ENCODE measurements at places on chromosomes 3 and 15.

DNA sequence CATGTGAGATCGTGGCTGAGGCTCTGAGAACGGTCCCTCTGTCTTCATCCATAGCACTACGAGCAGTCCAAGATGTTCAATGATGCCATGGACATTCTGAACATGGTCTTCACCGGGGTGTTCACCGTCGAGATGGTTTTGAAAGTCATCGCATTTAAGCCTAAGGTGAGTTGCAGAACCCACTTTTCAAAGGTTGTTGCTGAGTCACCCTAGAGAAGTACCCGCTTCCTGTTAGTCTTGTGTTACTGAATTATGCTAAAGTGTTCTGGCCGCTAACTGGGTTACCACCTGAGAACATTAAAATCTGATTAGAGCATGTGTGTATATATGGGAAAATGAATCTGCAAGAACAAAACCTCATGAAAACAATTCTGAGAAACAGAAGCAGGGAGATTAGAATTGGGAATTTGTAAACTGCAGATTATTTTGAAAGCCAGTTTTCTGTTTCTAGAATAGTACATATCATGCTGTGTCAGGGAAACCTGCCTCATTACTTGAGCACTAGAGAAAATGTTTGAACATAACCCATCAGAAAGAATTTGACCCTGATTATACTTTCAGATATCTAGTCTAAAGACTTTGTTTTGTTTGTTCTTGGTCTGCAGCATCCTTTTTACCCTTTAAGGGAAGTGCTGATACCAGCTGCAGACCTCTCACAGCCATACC, 92.6 kb downstream of the CHDH start:
- no peak for DNase-seq

DNA sequence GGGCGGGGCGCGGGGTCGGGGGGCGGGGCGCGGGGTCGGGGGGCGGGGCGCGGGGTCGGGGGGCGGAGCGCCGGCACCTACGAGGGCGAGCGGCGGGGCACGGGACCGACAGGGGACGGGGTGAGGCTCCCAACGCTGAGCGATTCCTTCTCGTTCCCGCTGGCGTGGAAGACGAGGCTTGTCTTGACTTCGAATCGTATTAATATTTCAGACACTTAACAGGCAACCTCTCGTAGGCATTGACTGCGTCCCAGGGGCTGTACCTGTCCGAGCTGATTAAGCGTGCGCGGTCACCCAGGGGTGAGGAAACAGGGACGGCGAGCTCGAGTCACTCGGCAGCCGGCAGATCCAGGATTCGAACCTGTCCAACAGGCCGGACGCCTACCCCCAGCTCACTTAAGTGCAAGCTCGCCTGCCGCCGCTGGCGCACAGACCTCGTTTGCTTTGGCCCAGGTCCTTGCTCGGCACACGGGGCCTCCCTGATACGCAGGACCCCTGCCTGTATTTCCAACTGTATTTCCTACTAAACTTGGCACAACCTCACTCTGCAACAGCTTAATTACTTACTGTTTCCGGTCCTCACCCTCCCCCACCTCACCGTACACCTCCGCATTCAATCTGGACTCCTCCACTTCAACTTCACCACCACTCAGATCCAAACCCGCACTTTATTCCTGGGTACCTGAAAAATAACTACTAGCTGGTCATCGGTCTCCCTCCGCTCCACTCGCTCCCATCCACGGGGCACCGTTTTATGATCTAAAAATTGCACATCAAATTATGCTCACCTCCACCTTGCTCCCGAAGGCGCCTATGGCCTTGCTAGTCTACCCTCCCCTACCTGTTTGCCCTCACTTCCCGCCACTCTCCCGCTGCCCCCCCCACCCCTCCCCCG, 722 bp upstream of the ZXDC start:
- DNase-seq = peak; percentile 21

- no peak for DNase-seq
These were observed 65.1 kb downstream of the NEK11 start for GRCh38 chr3:131091768-131092167.

DNA sequence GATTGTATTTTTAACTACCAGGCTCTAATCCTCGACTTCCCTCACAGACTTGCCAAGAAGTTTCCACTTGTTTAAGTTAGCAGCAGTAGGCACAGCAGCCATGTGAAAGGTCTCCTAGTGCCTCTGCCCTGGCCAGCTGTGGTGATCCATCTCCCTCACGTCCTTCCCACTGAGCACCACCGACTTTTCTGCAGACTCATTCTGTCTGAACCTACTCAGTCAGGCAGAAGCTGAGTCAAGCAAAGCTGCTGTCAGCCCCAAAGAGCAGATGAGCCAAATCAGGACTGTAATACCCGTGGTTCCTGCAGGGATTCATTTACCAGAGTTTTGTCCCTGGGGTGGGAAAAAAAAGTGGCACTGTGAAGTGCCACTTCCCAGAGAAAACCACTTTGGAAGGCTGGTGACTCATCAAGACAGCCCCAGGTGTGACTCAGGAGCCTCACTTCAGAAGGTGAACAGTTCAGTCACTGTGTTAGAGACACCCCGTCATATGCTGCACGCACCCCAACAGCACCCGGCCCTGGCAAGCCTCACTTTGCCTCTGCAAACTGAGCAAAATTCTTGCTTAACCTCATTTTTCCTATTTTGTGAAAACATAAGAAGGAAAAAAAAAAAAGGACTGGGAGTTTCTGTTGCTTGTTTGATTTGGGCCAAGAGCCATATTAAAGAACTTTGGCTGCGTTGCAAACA, 76.0 kb downstream of the WWTR1 start:
- no peak for DNase-seq

GRCh38 chr3:128992926-128993460, 883 bp downstream of the CFAP92 start:
- DNase-seq = no peak
